ENCODE measurements at places on chromosomes 5 and 9. TPM values are rescaled to one million over a fixed set of nuclear protein-coding genes. Genes with fewer than 3 reads are reported as not detected.

The BASP1 gene
- total RNA-seq, result 0.13 TPM

The YIPF5 gene
- 39.5 TPM for total RNA-seq

The PCDHB5 gene
- total RNA-seq, result not detected

The CDX1 gene
- not detected for total RNA-seq

The MRPS27 gene
- 101 TPM for total RNA-seq

The GRIA1 gene
- total RNA-seq, result not detected

The PCDHA1 gene
- not detected for total RNA-seq

The PCDHAC1 gene
- total RNA-seq, result not detected

The DMGDH gene
- not detected for total RNA-seq

The PLCXD3 gene
- not detected for total RNA-seq

The WWC1 gene
- 3.2 TPM for total RNA-seq

The EQTN gene
- total RNA-seq, result not detected

The LOX gene
- not detected for total RNA-seq

The RNF180 gene
- total RNA-seq, result not detected

The FOXD4L4 gene
- not detected for total RNA-seq
